ENCODE measurements at places on chromosomes 2 and 18. TPM values are rescaled to one million over a fixed set of nuclear protein-coding genes. Genes with fewer than 3 reads are reported as not detected.

Gene CFAP65
- polyA plus RNA-seq = 1.7 TPM

Gene RAB6D
- 0.68 TPM for polyA plus RNA-seq

Gene RAX
- polyA plus RNA-seq = not detected

Gene FNDC4
- polyA plus RNA-seq = 101 TPM

Gene POTEI
- 0.25 TPM for polyA plus RNA-seq

Gene AKAIN1
- not detected for polyA plus RNA-seq

Gene SLC8A1
- 18.7 TPM for polyA plus RNA-seq

Gene UGT1A4
- polyA plus RNA-seq = not detected

Gene KCNK3
- 14.0 TPM for polyA plus RNA-seq

Gene LAMA1
- polyA plus RNA-seq = 8.0 TPM

Gene FMNL2
- polyA plus RNA-seq = 86.5 TPM

Gene UGT1A3
- not detected for polyA plus RNA-seq

Gene LMAN2L
- polyA plus RNA-seq = 34.1 TPM
